ENCODE measurements at places on chromosomes 11 and 22.

DNA sequence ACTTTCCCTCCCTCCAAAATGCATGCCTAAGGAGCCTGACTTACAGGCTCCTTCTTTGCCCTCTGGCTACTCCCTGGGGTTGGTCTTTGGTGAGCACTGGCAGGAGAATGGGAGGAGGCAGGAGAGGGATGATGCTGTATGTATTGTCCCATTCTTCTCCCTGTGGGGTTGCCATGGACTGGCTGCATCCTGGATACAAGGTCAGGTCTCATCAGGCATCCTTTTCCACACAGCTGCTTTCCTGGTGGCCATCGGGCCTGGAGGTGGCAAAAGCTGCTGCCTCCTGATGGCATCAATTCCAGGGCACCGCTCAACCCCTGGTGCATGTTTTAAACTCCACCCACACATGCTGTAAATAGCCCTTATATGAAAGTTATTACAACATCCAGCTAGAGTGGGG, 257.2 kb downstream of the ETS1 start:
- no peak for DNase-seq

DNA sequence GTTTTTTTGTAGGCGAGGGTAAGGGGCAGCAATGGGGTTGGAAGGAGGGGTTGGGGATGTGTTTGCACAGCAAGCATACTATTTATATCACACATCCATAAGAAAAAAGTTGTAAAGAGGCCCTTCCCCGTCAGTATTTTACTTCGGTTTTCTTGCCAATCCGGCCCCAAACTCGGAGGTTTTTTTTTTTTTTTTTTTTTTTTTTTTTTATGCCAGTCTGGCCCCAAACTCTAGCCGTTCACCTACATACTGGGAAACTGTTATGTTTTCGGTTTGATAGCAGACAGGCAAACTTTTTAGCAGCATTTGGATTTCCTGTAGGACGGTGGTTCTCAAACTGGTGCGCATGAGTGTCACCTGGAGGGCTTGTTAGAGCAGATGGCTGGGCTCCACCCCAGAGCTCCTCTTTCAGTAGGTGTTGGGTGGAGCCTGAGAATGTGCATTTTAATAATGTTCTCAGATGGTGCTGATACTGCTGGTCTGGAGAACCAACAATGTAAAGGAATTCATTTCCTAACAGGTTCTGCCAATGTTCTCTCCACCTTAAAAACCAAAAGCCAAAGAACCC, 76.5 kb upstream of the ZBED5 start:
- DNase-seq = no peak

DNA sequence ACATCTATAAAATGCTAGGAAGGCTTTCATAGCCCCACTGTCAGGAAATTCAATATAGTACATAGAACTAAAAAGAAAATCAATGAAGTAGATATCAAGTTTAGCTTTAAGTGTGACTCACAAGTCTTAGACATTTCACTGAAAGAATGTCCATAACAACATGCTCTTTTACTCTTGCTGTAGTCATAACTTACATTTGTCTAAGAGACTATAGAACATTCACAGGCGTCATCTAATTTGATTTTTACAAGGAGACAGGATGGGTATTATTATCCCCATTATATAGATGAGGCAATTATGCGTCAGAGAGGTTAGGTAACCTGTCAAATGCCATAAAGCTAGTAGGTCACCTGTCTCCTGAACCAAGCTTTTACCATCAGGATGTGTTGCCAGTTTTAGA, 36.9 kb downstream of the BDNF start:
- no peak for DNase-seq

- no peak for DNase-seq
These were observed 109.9 kb upstream of the CLMP start for GRCh38 chr11:123304828-123305466.

- DNase-seq = no peak
These were observed 18.3 kb upstream of the MICALL1 start for GRCh38 chr22:37887584-37888378.

GRCh38 chr11:127203490-127203889, 202.9 kb upstream of the KIRREL3 start:
- DNase-seq = no peak

- no peak for DNase-seq
These were observed 332.4 kb downstream of the TBC1D22A start for GRCh38 chr22:47094861-47095330.

- DNase-seq = no peak
These were observed 1.1 kb downstream of the HYOU1 start for GRCh38 chr11:119055901-119056300.

GRCh38 chr11:117535850-117536411, 208.3 kb downstream of the CEP164 start:
- no peak for DNase-seq

DNA sequence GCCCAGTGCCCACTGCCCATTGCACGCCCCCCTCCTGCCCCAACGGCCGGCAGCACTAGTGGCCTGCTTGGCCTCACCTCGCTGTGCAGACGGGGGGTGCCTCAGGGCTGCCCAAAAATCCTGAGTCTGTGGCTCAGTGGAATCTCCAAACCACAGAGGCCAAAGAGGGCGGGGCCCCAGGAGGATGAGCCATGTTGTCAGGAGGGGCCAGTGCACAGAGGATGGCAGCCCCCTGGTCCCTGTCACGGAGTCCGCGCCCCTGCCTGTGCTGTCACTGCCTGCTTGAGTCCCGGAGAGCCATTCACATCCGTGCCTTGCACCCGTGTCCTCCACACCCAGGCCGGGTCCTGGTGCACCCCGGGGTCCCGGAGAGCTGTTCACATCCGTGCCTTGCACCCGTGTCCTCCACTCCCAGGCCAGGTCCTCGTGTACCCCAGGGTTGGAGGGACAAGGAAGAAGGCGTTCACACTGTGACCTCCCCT, 36.4 kb upstream of the MUC5AC start:
- DNase-seq = no peak

GRCh38 chr11:303363-303762, 4.0 kb upstream of the IFITM5 start:
- no peak for DNase-seq
